ENCODE measurements at places on chromosomes 7 and 10.

DNA sequence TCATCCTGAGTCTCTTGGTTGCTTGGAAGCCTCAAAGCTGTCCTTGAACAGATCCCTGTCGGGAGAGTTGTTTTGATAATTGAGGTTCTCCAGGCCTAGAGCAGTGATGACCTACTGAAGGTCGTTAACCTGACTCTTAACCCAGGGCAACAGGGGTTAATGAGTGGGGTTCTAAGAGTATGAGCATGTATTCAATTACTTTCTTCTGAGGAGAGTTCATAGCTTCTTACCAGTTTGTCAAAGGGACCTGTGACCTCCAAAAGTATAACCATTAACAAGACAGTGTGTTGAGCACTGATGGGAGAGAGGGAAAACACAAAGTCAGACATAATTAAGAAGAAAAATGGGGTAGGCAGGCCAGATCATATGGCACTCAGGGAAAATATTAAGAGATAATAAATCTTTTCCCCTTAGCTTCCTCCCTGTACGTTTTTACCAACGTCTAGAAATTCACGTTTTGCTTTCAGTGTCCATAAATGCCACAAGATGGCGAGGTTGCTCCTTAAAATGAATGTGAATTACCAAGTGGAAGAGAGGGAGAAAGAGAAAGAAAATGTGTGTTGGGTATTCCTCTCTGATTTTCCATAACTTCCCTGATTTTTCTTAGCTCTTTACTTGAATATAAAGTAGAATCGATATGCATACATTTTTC is 97.6 kb downstream of the SUGCT start:
- peak; percentile 26 for DNase-seq

DNA sequence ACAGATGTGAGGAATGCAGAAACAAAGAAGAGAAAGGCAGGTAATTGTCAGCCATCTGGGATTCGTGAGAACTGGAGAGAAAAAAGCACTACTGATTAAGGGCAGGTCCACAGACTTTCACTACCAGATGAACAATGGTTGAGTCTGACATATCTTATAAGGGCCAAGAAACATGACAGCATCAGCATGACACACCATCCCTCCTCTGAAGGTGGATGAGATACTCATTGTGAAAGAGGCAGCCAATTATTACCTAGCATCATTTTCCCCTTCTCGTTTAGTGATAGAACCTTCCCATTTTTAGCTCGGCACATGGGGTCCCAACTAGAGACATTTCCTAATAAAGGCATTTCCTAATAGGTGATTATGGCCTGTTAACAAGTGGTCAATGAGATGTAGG is 19.2 kb upstream of the MET start:
- DNase-seq: no peak

- DNase-seq: no peak
These were observed 3.0 kb upstream of the AKR1B1 start for GRCh38 chr7:134461916-134462315.

GRCh38 chr7:139246905-139247304 is 15.9 kb downstream of the UBN2 start:
- DNase-seq: no peak

- no peak for DNase-seq
These were observed 6.4 kb downstream of the SLIT1 start for GRCh38 chr10:97179311-97179710.

GRCh38 chr10:87702973-87703294 is 43.3 kb downstream of the PAPSS2 start:
- no peak for DNase-seq

- DNase-seq: no peak
These were observed 6.9 kb upstream of the GSTO2 start for GRCh38 chr10:104262055-104262454.

DNA sequence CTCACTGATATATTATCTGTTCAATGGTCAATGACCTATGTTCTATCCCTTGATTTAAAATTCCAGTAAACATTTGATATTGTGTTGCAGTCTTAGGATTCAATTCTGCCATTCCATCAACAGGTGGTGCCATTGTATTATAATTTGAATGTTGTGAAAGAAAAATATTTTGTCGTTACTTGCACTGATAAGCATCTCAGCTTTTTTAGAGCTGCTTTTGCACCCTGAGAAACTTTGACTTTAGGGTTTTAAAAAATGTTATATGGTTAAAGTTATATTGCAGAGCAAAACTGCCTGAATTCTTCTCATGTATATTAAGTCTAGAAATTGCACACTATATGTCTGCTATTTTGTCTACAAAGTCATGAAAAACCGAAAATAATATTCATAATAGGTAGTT is 18.8 kb upstream of the MINDY3 start:
- DNase-seq: peak; percentile 22

GRCh38 chr7:121753944-121754343 is 119.0 kb upstream of the PTPRZ1 start:
- DNase-seq: no peak

DNA sequence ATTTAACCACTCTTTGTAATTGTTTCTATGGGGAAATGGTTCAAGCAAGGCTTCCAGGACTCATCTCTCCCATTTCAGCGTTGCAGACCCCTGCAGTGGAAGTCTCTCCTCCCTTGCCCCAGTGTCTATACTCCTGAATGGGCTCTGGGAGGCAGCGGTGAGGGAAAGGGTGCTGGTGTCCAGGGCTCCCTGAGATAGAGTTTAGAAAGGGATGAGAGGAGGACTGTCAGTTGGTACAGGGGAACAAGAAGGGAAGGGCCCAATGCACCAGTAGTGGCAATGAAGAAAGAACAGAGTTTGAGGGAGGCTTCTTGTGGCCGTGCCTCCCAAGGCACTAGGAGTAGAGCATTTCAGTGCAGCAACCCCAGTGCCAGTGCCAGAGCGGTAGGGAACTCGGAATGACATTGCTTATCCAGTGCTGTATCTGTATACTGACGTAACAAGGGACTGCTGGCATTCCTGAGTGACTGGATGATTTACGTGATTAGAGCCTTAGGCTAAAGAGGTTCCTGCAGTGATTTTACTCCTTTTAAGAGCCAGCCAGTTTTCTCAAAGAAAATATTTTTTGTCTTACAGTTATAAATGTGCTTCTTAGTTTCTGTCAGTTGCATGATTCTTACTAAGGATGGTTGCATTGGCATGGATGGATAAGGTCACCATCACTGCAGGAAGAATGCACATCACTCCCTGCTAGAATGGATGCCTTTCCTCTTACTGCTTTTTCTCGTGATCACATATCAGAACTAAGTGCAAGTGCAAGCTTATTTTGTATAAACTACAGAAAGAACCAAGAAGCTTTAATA is 28.0 kb downstream of the PRPF18 start:
- DNase-seq: no peak

GRCh38 chr7:45646996-45647825 is 73.0 kb downstream of the ADCY1 start:
- no peak for DNase-seq

GRCh38 chr10:49605216-49605938 is 4.7 kb upstream of the SLC18A3 start:
- DNase-seq: no peak

- no peak for DNase-seq
These were observed 26.9 kb upstream of the SDK1 start for GRCh38 chr7:3274131-3274530.

GRCh38 chr7:38220452-38220851 is 42.4 kb downstream of the STARD3NL start:
- DNase-seq: no peak

GRCh38 chr10:121926671-121927317 is 1.0 kb downstream of the ATE1 start:
- no peak for DNase-seq

- no peak for DNase-seq
These were observed 153.5 kb upstream of the LYZL1 start for GRCh38 chr10:29135337-29135736.

DNA sequence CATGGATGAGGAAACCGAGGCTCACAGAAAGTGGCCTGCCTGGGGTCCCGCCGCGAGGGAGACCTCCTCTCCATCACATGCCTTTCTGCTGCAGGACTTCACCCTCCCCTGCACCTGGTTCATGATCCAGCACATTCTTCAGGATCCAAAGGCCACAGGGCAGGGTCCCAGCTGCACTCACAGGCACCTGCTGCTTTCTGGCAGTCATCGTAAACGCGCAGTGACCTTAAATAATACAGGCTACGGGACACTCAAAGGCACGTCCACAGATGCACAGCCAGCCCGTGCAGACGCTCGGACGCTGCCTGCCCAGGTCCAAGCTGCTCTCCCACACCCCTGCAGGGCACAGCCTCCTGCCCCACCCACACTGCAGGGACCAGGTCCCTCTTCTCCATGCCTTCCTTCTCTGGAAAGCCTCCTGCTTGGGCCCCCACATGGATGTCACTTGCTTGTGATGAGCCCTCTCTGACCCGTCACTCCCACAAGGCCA is 49.9 kb downstream of the CALML3 start:
- no peak for DNase-seq

DNA sequence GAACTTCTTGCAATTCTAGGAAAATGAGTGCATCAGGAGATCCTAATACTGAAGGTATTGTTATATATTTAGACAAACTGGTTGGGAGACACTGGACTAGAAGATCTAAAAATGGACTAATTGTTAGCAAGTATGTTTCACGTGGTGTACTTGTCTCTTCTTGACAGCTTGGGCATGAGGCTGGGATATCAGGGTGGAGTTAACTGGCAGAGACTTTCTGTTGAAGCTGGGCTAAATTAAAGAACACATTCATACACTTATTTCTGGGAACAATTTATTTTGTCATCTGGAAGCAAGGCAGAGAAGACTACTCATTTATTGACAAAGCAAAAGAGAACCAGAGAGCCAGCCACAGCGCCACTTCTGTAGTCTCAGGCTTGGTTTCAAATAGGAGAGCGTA is 25.9 kb downstream of the TYW1 start:
- DNase-seq: no peak

- no peak for DNase-seq
These were observed 266 bp upstream of the MDFIC start for GRCh38 chr7:114921631-114922025.

GRCh38 chr7:72223351-72223750 is 188.8 kb downstream of the CALN1 start:
- DNase-seq: no peak

- DNase-seq: no peak
These were observed 37.1 kb downstream of the SMURF1 start for GRCh38 chr7:99106821-99107241.

- no peak for DNase-seq
These were observed 135.4 kb downstream of the KIF20B start for GRCh38 chr10:89836840-89837164.

GRCh38 chr7:129423700-129424410 is 10.4 kb upstream of the STRIP2 start:
- DNase-seq: no peak

GRCh38 chr7:37990337-37990736 is 69.9 kb downstream of the EPDR1 start:
- DNase-seq: no peak

- DNase-seq: no peak
These were observed 269.4 kb downstream of the DNAJB9 start for GRCh38 chr7:108839076-108839475.

DNA sequence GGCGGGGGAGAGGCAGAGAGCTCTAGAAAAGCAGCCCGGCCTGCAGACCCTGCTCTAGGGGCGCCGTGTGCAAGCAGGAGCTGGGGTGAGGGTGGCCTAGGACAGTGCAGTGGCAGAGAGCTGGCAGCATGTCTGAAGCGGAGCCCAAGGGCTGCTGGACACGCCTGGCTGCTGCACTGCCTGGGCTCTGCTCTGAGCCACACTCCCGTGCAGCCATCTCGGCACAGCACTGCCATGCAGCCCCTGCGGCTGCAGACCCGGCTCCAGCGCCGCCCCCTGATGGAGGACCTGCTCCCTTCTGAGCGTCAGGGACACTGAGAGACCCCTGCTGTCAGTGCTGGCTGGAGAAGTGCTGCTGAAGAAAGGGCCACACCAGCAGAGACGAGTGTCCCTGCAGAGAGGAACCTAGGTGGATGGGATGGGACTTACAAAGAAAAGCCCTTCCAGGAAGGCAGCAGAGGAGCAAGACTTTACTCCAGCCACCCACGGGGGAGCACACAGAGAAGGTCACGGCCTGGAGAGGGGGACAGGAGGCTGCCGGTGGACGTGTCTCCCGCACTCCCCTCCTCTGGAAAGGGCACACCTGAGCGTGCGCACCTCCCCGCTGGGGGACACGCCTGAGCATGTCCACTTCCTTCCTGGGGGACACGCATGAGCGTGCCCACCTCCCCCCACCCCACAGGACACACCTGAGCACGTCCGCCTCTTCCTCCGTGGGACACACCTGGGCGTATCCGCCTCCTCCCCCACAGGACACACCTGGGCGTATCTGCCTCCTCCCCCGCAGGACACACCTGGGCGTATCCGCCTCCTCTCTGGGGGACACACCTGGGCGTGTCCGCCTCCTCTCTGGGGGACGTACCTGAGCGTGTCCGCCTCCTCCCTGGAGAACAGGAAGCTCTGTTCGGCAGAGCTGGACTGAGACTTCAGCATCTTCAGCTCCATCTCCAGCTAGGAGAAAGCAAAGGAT is 252.9 kb downstream of the MAD1L1 start:
- DNase-seq: no peak

DNA sequence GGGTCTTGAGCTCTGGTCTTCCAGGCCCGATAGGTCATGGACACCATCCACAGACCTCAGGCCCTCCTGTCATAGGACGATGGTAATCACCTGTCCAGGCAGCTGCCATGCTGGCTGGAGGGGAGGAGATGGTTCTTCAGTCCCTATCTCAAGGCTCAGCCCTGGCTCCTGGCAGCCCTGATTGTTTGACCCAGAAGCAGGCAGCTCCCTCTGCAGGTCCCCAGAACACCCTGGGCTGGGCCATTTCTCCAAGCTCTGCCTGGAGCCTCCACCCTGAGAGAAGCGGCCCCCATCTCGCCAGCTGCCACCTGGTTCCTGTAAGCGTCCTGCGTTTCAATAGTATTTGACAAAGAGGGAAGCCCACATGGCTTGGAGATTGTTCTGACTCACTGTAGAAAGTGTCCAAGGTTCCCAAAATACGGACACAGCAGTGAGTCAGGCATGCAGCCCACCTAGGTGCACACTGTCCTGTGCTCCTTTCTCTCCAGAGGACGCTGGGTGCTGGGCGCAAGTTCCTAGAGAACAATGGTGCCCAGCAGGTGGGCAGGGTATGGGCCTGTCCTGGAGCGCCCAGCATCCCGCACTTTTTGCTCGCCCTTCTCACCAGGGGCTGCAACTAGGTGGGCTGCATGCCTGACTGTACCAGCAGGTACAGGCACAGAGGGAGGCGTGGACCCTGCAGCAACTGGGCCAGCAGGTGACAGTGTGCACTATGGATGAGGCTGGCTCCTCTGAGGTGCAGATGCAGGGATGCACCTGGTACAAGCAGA is 72.4 kb upstream of the EBF3 start:
- DNase-seq: no peak

DNA sequence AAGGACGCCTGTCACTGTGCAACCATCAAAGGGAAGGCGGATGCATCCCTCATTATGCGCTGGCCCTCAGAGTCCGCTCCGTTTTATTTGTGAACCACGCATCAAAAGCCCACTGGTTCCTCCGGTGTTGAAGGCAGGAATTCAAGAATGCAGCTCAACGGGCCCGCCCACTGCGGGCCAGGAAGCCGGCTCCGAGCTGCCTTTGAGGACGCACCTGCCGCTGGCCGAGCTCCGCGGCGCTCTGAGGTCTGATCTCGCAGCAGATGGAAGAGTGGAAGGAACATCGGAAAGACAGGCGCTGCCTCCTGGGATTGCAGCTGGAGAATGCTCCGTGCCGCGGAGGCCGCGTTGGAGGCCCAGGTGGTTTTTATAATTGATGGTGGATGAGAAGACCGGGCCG is 56.9 kb upstream of the ADGRA1 start:
- no peak for DNase-seq

All from NCI-H524 (cell line).